Liver (tissue), 10 donors: ENCODE measurements at places on chromosomes 3 and 15. TPM values are rescaled to one million over a fixed set of nuclear protein-coding genes. Genes with fewer than 3 reads are reported as not detected.

The ST6GAL1 gene
- polyA plus RNA-seq: 280 TPM

GRCh38 chr3:124942613-124943012, 8.1 kb upstream of the MUC13 start:
- H3K4me3 ChIP-seq: no peak overlapping the region
- no peaks in the 10 kb centered on the region for H3K27me3 ChIP-seq
- H3K27ac ChIP-seq: no peak overlapping the region
- H3K4me1 ChIP-seq: no peaks in the 10 kb centered on the region
- H3K36me3 ChIP-seq: no peaks in the 10 kb centered on the region

The NCEH1 gene
- 1.1 TPM for polyA plus RNA-seq

The ADAMTS7 gene
- 1.2 TPM for polyA plus RNA-seq

The KLHL6 gene
- 0.42 TPM for polyA plus RNA-seq

GRCh38 chr3:126550488-126551051, 8.2 kb downstream of the C3orf22 start:
- H3K4me3 ChIP-seq: no peak overlapping the region
- peak; percentile 30 for DNase-seq
- H3K27ac ChIP-seq: no peak overlapping the region
- H3K27me3 ChIP-seq: no peaks in the 10 kb centered on the region
- no peaks in the 10 kb centered on the region for H3K4me1 ChIP-seq

GRCh38 chr15:69623392-69624154, 171.0 kb downstream of the RPLP1 start:
- peaks cover 2% of the 10 kb centered on the region for H3K36me3 ChIP-seq
- H3K4me1 ChIP-seq: peaks cover 3% of the 10 kb centered on the region
- no peak overlapping the region for H3K27ac ChIP-seq
- no peaks in the 10 kb centered on the region for H3K27me3 ChIP-seq

DNA sequence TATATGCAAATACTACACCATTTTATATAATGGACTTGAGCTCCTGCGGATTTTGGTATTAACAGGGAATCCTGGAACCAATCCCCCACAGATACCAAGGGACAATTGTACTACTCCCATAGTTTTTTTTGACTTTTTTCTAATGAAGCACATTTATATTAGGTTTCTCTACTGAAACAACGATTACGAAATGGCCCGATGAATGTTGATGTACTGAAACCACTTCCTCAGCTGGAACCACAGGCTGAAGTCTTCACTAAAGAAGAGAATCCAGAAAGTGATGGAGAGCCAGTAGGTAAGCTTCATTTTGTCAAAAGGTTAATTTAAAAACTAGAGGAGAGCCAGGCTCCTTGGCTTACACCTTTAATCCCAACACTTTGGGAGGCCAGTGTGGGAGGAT, 121.5 kb upstream of the LRRFIP2 start:
- peaks cover 51% of the 10 kb centered on the region for H3K36me3 ChIP-seq
- no peaks in the 10 kb centered on the region for H3K4me1 ChIP-seq
- H3K4me3 ChIP-seq: no peak overlapping the region
- no peak overlapping the region for H3K27ac ChIP-seq

GRCh38 chr3:52923963-52924362, 26.6 kb upstream of the STIMATE start:
- no peak overlapping the region for H3K27ac ChIP-seq
- DNase-seq: no peak
- H3K27me3 ChIP-seq: no peaks in the 10 kb centered on the region
- H3K36me3 ChIP-seq: peaks cover 33% of the 10 kb centered on the region

DNA sequence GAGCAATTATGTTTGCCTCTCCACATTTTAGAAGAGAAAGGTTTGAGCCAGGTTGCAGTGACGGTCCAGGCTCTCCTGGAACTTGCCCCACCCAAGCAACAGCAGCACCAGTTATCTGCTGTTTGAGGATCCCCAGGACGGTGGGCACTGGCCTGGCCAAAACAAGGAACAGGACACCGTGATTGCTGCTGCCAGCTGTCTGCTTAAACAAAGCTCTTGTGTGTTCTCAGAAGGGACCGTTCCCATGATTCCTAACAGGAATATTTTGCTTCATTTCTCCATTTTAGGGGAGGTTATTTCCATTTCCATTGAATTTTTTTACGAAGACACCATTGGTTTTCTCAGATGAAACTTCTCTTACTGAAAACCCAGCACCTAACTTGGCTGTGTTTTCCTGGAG, 66.4 kb upstream of the RPL35A start:
- H3K36me3 ChIP-seq: peaks cover 17% of the 10 kb centered on the region
- H3K27me3 ChIP-seq: no peaks in the 10 kb centered on the region
- H3K4me3 ChIP-seq: no peak overlapping the region
- H3K27ac ChIP-seq: no peak overlapping the region
- H3K4me1 ChIP-seq: no peaks in the 10 kb centered on the region

The C2CD4B gene
- polyA plus RNA-seq: 0.74 TPM

- H3K4me3 ChIP-seq: no peak overlapping the region
- no peak for DNase-seq
- H3K27ac ChIP-seq: no peak overlapping the region
- no peaks in the 10 kb centered on the region for H3K36me3 ChIP-seq
Measured at GRCh38 chr3:153818338-153818737, 302.9 kb upstream of the ARHGEF26 start.

DNA sequence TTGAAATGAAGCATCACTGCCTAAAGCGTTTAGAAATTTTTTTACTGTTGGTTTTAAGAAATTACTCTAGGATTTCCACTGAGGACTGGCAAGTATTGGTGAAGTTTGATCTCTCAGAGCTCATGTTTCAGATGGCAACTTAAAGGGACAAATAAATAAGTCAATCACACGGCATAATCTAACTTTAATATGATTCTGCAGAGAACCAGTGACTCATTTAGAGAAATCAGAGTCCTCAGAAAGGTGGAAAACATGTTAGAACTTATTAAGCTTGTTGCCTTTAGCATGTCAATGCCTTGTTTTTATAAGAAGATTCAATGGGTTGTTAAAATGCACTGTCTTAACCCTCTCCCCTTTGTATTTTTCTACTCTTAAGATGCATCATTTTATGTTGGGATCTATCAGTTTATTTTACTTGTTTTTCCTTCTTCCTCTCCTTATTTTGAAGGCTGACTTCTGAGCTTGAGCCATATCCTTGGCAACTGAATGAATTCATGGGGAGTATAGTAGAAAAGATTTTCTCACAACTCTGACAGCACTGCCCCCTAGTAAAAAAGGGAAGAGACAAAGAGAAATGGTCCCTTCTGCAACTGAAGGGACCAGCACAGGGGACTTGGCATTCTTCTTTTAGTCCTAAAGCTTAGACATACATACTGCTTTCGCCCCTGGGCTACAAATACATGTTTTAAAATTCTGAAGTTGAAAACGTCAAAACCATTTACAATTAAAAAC, 431.2 kb downstream of the LPP start:
- peak overlapping the region; percentile 16 for H3K27ac ChIP-seq
- H3K27me3 ChIP-seq: no peaks in the 10 kb centered on the region
- H3K36me3 ChIP-seq: no peaks in the 10 kb centered on the region
- no peak for DNase-seq
- H3K4me3 ChIP-seq: no peak overlapping the region

GRCh38 chr3:189404797-189405484, 226.2 kb upstream of the TP63 start:
- H3K27ac ChIP-seq: no peak overlapping the region
- H3K36me3 ChIP-seq: no peaks in the 10 kb centered on the region
- H3K4me3 ChIP-seq: no peak overlapping the region
- DNase-seq: no peak

DNA sequence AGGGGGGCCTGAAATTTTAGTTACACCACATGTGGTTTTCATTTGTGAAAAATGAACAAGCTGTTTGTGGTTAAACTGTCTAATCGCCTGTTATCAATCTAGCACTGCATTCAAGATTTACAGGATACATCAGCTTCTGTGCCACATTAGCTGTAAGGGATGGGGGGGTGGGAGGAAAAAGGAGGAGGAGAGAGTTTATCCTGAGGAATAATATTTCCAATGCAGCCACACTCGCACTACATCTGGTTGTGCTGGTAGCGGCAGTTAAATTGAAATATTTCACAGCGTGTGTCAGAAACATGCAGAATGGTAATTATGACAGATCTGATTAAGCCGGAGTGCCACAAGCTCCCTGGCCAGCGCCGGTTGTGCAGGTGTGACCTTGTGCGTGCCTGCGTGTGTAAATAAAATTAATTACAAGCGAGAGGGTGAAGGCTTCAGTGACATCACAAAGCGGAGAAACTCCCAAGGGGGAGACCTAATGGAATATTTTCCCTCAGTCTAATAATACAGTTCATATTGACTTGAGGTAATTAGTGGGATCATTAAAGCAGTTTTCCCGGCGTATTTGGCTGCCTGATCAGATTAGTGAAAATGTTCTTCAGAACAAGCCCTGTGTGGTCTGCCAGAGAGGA, 55.5 kb downstream of the SATB1 start:
- no peak overlapping the region for H3K4me3 ChIP-seq
- no peak overlapping the region for H3K27ac ChIP-seq
- H3K36me3 ChIP-seq: peaks cover 8% of the 10 kb centered on the region
- DNase-seq: no peak
- no peaks in the 10 kb centered on the region for H3K27me3 ChIP-seq

DNA sequence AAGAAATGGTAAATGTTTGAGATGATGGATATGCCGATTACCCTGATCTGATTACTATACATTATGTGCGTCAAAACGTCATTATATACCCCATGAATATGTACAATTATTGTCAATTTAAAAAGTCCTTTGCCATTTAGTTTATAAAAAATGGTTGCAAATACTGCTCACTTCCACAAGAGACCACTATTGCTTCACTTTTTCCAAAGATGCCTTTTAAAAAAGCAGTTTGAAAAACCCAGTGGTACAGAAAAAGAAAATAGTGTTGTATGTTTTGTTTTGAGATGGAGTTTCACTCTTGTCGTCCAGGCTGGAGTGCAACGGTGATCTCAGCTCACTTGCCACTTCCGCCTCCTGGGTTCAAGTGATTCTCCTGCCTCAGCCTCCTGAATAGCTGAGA, 39.3 kb downstream of the EDEM1 start:
- no peaks in the 10 kb centered on the region for H3K36me3 ChIP-seq
- no peak for DNase-seq
- H3K27ac ChIP-seq: no peak overlapping the region
- no peak overlapping the region for H3K4me3 ChIP-seq
- no peaks in the 10 kb centered on the region for H3K4me1 ChIP-seq
- H3K27me3 ChIP-seq: no peaks in the 10 kb centered on the region

The OCA2 gene
- polyA plus RNA-seq: 0.02 TPM

DNA sequence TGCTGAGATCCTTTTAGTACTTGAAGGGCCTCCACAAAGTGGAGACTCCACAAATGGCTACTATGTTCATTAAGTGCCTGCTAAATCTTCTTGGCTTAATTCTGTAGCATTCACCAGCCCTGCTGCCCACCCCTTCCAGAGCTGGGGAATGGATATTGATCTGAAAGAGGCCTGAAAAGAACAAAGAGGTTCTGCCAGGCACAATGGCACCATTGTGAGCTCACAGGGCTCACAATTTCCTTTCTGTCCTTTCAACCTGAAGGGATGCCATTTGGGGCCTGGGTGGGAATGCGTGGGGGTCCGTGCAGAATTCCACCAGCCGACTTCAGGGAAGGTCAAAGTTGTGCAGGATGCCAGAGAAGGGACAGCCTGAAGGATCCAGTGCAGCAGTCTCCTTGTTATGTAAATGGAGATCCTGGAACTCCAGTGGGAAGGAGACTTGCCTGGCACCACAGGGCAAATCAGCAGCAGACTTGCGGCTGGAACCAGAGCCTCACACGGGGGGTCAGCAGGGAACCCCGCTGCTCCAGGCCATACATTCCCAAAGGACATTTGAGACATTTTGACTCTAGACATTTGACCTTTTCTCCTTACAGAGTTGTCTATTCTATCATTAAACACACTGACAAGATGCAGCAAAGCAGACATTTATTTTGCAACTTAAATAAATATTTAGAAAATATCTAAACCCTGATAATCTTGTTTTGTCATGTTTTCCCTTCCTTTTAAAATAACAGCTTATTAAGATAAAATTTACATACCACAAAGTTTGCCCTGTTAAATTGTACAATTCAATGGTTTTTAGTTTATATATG, 21.5 kb upstream of the MORF4L1 start:
- no peaks in the 10 kb centered on the region for H3K36me3 ChIP-seq
- no peak overlapping the region for H3K4me3 ChIP-seq
- H3K27ac ChIP-seq: no peak overlapping the region
- H3K4me1 ChIP-seq: no peaks in the 10 kb centered on the region

The TARS3 gene
- 2.3 TPM for polyA plus RNA-seq

GRCh38 chr15:51952805-51953204, 18.8 kb downstream of the LEO1 start:
- H3K27ac ChIP-seq: no peak overlapping the region
- H3K4me3 ChIP-seq: no peak overlapping the region
- DNase-seq: no peak
- H3K4me1 ChIP-seq: peaks cover 5% of the 10 kb centered on the region
- peaks cover 74% of the 10 kb centered on the region for H3K36me3 ChIP-seq
- no peaks in the 10 kb centered on the region for H3K27me3 ChIP-seq

The LCTL gene
- not detected for polyA plus RNA-seq

DNA sequence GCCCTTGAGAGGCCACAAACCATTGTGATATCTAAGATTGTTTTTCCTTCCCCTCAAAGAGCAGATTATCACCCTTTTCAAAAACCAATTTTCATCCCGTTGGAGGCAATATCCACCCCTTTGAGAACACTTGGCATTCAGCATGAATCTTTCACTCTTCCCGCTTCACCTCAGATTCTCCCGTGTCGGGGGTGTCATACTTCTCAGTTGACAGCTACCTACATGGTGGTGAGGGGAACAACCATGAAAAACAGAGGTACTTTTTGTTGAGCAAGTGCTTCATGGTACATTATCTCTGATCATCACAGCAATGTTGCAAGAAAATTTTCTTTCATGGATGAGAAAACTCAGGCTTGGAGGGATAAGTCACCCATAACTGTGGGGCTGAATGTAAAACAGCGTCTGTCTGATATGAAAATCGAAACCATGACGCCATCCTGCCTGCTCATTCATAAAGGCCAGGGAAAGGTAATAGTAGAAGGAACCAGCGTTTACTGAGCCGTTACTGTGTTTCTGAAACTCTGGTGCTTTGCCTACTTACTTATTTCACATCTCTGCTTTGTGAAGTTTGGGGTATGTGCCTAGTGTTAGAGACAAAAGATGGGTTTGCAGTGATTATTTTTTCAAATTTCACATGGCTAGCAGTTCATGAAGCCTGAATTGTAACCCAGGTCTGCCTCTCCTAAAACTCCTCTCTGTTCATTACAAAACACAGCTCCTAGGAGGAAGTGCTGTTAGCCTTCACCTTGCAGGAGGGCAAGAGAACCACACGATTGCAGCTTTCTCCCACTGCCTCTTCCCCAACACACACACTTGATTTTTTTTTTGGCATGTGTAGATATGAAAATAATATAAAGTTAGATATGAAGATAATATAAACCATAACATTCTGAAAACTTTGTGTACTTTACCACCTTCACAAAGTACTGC, 35.4 kb downstream of the SV2B start:
- H3K27ac ChIP-seq: no peak overlapping the region
- H3K36me3 ChIP-seq: no peaks in the 10 kb centered on the region
- no peak overlapping the region for H3K4me3 ChIP-seq
- H3K27me3 ChIP-seq: no peaks in the 10 kb centered on the region

The COL8A1 gene
- polyA plus RNA-seq: 0.88 TPM

DNA sequence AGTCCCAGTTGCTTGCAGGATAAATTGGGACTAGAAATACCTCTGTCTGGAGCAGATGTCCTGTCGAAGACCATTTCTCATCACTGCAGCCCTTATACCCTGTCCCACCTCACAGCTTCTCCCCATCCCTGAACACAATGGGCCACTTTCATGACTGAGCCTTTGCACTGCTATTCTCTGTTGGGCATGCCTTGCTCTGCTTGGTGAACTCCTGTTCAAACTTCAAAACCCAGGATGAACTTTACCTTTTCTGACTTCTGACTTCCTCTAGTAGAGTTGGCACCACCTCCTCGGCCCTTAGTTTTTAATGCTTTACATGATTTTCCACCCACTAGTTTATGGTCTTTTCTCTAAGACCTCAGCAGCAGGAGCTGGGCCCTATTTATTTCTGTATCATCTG, 48.4 kb downstream of the ST6GAL1 start:
- no peak for DNase-seq
- H3K27ac ChIP-seq: peak overlapping the region; percentile 98
- H3K36me3 ChIP-seq: no peaks in the 10 kb centered on the region
